ENCODE measurements at places on chromosomes 13 and 19.

- DNase-seq: no peak
Observed at GRCh38 chr13:99897076-99897440, 74.5 kb downstream of the ZIC5 start.

- DNase-seq: peak; percentile 57
Observed at GRCh38 chr19:47253467-47253881, 2.9 kb upstream of the CCDC9 start.

- no peak for DNase-seq
Observed at GRCh38 chr19:51271067-51271466, 20.2 kb downstream of the SIGLECL1 start.

DNA sequence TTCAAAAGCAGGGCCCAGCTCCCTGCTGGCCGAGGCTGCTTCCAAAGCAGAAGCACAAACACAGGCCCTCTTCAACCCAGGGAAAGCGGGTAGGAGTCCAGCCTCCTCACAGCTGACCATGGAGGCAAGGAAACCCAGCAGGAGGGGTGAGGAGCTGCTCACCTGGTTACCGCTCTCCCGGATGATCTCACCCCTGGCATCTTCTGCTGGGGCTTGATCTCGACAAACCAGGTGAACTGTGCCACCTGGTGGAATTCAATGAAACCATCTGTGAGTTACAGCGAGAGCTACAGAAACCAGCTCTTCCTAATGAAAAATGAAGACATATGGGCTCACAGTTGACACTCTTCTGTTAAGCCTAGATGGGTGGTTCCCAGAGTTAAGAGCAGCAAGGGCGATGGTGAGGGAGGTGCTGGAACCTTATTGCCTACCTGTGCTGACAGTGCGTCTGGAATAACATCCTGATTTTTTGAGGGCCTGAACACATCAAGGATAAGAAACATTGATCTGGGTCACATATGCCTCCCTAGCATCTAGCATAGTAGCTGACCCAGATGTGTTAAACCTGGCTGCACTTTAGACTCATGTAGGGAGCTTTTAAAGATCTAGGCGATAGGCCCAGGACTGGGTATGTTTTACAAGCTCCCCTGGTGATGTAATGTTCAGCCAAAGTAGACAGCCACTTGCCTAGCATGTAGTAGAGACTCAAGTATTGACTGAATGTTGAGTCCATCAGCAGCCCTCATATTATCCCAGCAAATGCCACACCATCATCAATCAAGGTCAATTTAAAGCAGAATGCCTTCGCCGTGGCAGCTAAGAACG is 6.1 kb downstream of the DHRS12 start:
- peak; percentile 96 for DNase-seq

GRCh38 chr13:71906448-71906847 is 39.4 kb upstream of the DACH1 start:
- no peak for DNase-seq

DNA sequence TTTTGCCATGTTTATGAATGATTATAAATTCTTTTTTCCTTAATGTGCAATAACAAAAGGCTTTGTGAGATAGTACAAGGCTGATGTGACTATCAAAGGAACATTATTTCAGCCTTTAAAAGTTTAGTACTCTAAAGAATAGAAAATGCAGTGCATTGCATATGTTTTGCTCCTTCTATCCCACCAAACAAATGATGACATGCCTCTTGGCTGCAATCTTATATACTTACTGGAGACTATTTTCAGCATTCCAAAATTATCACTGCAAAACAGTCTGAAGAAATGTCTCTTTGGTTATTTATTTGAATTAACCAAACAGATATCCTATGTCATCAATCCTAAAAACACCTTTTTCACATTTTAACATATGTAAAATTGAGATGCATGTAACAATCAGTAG is 776.5 kb upstream of the SPRY2 start:
- no peak for DNase-seq

DNA sequence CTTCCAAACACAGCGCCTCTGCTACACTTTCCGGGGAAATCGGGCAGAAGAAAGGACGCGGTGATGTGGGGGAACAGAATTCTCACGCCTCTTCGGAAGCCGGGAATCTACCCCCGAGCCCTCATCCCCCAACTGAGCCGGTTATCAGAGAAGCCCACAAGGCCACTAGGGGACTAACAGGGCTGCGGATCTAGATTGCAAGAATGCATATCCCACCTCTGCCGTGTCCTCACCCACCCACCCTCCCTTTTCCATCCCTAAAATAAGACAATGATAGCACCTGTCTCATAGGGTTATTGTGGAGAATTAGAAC is 1.1 kb downstream of the IGFLR1 start:
- no peak for DNase-seq

DNA sequence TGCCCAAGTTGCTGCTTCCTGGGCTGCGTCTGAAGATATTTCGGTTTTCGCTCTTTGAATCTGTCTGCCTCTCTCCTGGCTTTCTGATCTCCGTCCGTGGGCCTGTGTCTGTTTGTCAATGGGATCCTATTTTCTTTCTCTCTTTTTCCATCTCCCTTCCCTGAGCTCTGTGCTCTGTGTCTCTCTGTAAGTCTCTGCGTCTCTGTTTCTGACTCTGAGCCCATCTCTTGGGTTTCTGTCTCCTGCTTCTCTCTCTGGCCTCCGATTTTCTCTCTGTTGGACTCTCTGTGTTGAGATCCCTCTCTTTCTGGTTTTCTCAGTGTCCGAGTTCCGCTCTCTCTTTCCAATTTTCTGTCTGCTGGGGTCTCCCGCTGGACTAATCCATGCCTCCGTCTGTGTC is 1.7 kb downstream of the PRKCG start:
- DNase-seq: no peak

GRCh38 chr13:94248454-94249228 is 230.8 kb downstream of the DCT start:
- no peak for DNase-seq

GRCh38 chr13:27401210-27401609 is 23.2 kb upstream of the GTF3A start:
- DNase-seq: no peak

- peak; percentile 75 for DNase-seq
Observed at GRCh38 chr13:52405767-52406494, at the start of gene THSD1. TSS of gene THSD1 (minus strand) at chr13:52406172. CDS start at chr13:52402600, 3,572 bp downstream.

DNA sequence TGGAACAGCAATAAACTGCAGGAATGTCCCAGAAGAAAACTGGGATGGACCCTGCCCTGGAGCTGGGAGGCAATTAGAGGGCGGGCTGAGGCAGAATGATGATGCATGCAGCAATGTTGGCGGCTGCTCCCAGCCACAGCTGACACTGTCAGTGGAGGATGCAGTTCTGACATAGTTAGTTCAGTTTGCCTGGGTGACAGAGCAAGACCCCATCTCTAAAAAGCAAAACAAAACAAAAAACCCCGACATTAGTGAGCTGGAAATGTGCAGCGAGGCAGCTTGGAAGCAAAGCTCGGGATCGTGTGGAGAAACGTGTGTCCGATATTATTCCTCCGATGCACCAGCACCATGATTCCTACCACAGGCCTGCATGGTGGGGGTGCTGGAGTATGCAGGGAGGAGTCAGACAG is 110.1 kb upstream of the UQCRFS1 start:
- DNase-seq: no peak

- DNase-seq: peak; percentile 33
Observed at GRCh38 chr13:70723732-70724131, 615.5 kb upstream of the KLHL1 start.

- no peak for DNase-seq
Observed at GRCh38 chr13:62375653-62376052, 960.0 kb upstream of the PCDH20 start.

DNA sequence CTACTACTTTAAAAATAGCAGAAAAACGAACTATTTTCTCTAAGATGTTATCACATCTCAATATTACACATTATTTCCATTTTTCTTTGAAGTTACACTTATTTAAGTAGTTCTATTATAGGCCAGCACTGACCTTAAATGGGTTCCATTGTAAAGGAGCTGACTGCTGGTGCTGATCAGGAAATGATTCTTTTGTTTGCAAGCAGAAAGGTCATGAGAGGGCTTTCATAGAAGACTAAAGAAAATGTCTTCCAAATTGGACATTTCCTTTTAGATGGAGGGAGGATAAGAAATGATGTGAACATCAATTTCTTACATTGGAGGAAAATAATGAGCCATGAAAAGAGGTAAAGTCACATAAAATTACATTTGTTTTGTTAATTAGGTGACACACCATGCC is 96.2 kb downstream of the SUCLA2 start:
- no peak for DNase-seq

DNA sequence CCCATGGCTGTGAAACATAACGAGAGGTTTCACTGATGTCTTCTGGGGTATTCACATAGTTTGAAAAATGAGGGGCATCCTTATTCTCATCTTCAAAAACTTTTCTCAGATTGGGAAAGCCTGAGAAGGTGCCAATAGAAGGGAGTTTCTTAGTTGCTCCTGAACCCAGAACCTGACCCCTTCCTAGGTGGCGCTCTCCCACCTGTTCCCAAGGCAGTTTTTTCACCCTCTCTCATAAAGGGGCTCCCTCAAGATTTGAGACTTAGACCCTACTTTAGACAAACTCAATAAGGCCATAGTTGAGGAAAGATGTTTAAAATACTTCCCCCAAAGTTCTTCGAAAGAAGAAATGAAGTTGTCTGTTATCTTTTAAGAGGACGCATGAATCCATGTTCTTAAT is 142.2 kb downstream of the FGF9 start:
- DNase-seq: no peak

DNA sequence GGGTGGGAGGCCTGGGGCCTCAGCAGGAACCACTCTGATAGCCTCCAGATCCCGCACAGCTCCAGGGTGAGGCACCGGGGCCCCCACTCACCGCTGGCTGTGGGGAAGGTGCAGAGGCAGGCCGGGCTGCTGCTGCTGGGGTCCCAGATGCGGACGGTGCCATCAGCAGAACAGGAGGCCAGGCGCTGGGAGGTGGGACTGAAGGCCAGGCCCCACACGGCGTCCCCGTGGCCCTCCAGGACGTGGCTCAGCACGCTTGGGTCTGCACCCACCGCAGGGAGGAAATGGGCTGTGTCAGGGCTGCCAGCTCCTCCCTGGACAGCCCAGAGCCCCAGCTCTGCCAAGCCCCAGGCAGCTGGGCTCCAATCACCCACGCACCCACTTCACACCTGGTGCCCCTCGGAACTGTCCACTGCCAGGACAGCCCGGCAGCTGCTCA is 6.1 kb upstream of the PRKD2 start:
- DNase-seq: no peak

DNA sequence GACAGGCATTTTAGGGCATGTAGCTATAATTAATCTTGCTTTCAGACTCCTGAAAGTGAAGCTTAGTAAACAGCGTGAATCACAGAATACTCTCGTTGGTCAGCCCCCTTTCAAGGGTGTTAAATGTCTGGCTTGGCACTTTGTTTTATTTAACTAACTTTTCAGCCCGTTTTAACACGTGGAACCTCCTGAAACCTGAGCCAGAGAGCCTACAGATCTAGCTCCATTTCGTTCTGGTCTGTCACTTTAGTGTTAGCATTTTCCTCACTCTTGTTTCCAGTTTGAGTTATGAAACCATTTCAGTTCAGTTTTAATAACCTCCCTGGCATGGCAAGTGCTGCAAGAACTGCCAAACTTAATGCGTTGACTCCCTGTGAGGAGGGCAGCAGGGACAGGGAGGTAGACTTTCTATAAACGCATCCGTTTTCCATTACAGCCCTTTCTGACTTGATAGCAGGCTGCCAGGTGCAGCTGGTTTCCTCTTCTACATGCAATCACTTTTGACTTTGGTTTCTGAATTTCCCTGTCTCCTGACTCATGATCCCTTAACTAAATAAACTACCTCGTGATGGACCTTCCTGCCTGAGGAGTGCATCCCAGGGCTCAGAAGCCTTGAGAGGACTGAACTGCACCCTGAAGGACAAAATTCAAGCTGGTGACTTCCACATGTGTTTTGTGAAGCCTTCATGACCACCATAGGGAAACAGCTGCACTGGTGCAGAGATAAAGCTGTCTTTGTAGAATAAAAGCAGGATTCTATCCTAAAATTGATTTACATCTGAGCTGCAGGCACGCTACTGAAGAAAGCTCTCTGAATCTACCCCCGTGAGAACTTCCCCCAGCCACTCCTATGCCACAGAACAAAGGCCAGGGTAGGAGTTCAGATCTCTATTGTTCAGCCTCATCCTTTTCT is 192.6 kb downstream of the DLEU7 start:
- DNase-seq: peak; percentile 7

- DNase-seq: no peak
Observed at GRCh38 chr13:108629181-108629752, at the start of gene MYO16. TSS of gene MYO16 (plus strand) at chr13:108629611. CDS start at chr13:108629845, 234 bp downstream.

GRCh38 chr19:51226067-51226466 is 1.2 kb downstream of the CD33 start:
- no peak for DNase-seq

DNA sequence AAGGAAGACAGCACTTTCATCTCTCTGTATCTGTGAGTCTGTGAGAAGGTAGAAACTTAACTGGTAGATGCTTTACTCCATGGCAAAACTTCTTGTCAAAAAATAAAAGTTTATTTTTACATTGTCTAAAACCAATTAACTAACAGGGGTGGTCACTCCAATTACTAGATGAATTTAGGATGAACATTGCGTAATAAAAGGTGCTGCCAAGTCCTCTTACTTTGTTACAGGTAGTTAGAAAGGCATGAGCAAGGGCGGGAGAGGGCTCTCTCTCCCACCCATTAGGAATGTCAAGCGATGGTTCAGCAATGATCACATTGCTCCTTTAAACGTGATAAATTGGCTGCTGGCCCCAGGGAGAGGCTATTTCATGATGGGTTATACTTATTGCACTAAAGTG is 512.3 kb downstream of the SLITRK5 start:
- DNase-seq: no peak

DNA sequence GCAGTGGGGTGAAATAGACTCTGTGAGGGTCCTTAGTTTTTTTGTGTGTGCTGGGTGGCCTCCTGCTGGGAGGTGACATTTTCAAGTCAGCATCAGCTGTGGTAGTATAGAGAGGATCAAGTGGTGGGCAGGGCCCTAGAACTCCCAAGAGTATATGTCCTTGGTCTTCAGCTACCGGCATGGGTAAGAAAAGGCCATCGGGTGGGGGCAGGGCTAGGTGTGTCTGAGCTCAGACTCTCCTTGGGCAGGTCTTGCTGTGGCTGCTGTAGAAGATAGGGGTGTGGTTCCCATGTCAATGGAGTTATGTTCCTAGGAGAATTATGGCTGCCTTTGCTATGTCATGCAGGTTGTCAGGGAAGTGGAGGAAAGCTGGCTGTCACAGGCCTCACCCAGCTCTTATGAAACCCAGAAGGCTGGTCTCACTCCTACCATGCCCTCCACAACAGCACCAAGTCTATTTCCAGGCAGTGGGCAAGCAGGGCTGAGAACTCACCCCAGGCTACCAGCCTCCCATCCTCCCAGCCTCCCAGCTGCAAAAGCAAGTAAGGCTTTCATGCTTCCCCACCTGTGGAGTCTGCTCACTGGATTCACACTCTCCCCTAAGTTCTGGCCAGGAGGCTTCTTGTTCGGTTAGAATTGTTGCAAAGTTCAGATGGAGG is 130.6 kb upstream of the SOX1 start:
- no peak for DNase-seq

GRCh38 chr13:57409121-57409520 is 222.4 kb upstream of the PCDH17 start:
- no peak for DNase-seq

GRCh38 chr19:4115050-4115817 is 8.7 kb downstream of the MAP2K2 start:
- no peak for DNase-seq

- peak; percentile 84 for DNase-seq
Observed at GRCh38 chr13:77533875-77534788, 1.4 kb upstream of the SCEL start.
